ENCODE measurements at places on chromosomes 2 and 18.

GRCh38 chr2:151947813-151948165 is 119.6 kb upstream of the ARL5A start:
- DNase-seq: peak; percentile 74

DNA sequence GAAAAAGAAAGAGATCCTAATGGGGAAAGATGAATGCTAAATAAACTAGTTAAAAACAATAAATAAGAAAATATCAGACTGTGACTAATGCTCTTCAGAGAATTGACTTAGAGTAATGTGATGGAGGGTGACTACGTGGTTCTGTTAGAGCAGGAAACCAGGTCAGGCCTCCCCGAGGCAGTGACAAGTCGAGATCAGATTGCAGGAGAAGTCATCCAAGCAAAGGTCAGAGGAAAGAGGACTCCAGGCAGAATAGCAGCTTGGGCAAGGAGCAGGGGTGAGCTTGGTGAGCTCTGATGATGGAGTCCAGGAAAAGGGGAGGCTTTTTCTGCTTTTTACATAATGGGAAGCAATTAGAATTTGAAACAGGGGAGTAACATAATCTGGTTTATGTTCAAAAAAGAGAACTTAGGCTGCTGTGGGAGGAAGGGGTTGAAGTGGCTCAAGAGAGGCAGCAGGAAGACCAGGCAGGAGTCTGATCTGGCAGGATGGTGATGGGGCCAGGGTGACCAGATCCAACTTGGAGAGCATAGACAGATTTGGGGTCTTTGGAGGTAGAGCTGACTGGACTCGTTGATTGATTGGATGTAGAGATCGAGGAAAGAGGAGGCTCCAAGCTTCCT is 27.3 kb upstream of the ITGB6 start:
- no peak for DNase-seq

DNA sequence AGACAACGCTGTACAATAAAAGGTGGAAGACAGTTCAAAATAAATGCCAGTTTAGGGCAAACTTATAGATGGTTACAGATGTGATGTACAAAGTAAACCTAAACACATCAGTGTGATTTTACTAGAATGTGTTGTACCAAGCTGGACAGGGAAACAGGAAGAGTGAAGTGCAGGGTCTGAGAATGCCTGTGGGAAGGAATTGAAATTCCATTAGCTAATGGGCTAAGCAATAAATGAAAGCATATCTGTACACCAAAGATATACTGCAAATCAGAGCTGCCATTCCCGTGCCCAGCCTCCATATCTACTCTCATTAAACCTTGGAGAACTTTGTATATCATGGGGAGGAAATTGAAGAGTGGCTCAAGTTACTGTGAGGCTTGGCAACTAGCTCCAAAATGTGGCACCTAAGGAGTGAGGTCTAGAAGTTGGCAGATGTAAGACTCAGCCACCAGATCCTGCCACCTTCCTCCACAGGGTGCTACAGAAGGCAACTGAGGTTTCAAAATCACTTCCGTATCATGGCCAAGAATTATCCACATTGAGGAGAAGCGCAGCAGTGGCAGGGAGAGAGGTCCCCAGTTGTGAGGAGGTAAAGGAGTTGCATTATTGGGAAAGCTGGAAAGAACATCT is 277.8 kb downstream of the TCF4 start:
- no peak for DNase-seq

DNA sequence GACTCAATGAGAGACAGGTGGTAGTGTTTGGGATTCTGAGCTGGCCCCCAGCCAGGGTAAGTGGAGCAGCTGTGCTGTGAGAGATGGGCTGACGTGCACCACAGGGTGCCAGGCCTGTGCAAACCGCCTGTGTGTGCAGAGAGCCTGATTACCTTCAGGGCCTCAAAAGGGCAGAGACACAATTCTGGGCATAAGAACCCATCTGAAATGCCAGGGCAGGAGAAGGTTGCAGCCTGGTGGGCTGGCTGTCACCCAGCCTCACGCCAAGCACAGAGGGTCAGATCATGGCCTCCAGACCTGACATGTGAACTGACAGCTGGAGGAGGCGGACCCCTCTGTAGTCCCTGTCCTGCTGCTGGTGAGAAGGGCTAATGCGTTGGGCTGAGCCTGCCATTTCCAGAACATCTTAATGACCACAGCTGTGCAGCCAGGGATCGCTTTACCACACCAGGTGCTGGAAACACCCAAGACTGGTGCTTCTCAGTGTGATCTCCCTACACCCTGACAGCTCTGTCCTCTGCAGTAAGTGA is 100.9 kb downstream of the ARL4C start:
- DNase-seq: no peak

DNA sequence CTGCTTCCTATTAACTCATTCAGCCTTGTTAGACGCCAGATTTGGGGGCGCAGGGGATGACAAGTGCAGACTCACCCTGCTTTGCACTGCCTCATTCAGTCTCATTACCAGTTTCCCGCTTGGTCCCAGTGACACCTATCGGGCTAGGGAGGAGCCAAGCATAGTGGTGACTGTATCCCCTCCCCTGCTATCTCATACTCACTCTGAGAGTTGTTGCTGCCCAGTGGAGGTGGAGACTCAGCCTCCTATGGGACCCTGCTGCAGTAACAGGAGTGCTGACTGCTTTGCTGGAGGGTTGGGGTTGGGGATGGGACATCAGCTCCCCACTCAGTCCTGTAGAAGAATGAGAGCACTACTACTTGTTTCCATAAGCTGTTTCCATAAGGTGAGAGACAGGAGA is 21.3 kb upstream of the PIK3C3 start:
- DNase-seq: no peak

GRCh38 chr2:149076863-149077412 is 38.4 kb downstream of the LYPD6B start:
- no peak for DNase-seq

GRCh38 chr2:105237045-105237765 is 4.3 kb upstream of the GPR45 start:
- DNase-seq: no peak
